ENCODE measurements at places on chromosomes 1 and 21.

DNA sequence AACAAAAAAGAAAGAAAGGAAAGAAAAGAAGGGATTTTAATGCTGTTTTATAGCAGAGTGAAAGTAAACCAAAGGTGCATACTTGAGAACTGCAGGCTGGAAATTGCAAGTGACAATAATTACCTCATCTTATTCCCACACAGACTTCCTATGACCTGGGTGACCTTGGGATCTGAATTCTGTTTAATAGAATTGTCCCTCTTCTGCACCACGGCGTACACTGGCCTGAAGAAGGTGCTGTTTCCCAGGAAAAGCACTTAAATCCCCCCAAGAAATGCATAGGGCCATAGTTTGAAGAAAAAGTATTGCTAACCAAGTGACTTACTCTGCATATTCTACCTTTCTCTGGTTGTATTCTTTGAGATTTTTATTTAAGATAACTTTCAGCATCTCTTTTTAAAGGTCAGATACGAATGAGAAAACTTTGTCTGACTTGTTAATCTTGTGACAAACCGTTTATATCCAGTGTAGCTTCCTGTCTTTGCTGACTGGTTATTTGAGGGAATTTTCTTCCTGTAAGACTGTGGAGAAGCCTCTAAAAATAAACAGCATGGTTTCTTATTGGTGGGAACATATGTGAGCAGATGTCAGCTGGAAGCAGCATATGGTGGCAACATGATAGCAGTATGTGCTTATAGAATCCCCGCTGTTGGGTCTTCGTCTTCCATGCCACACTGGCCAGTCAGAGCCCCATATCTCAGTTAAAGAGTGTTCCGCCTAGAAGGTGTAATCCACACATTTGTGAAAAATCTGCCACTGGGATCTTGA is 16.3 kb downstream of the TGFB2 start:
- no peak for DNase-seq

GRCh38 chr1:208047975-208048374 is 137.1 kb upstream of the CD34 start:
- DNase-seq = no peak

DNA sequence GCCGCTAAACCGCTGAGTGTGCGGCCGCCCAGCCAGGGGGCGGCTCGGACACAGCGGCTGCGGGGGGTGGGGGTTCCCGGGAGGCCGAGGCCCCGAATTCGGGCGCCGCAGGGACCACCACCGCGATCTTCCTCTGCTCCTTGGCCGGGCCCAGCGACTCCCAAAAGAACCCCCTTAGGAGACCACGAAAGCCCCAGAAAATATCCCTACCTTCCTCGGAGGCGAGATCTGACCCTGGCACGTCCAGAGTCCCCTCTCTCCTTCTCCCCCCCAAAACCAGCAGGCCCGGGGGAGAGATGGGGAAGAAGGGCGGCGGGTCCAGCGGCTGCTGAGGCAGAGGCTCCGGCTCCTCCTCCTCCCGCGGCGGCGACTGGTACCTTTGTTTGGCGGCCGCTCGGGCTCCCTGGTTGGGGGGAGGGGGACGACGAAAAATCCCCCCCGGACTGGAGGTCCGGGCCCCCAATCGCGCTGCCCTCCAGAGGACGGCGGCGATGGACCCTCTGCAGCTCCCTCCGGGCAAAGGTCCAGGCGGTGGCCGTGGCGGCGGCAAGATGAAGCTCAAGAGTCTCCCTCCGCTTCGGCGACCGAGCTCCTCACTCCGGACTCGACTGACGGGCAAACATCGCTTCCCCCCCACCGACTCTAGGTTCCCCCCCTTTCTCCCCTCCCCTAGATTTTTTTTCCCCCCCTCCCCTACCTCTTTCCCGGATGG is at the start of gene ARID4B:
TSS of gene ARID4B (minus strand) at position 621 of the 712 bp plus-strand sequence. CDS start 1,260 bp downstream, outside the sequence.
- no peak for DNase-seq

- DNase-seq = no peak
Measured at GRCh38 chr1:10637400-10637799, 159.0 kb downstream of the CASZ1 start.
